ENCODE measurements at places on chromosomes 1 and 21. TPM values are rescaled to one million over a fixed set of nuclear protein-coding genes. Genes with fewer than 3 reads are reported as not detected.

The RABGAP1L gene
- total RNA-seq: 136 TPM

The LCE2C gene
- not detected for total RNA-seq

The SPRR4 gene
- not detected for total RNA-seq

The RGS8 gene
- 135 TPM for total RNA-seq

The CLCA4 gene
- total RNA-seq: not detected

The PTPN22 gene
- 0.92 TPM for total RNA-seq

The LIN28A gene
- total RNA-seq: not detected

The TMCO2 gene
- total RNA-seq: not detected

The CTH gene
- total RNA-seq: 7.8 TPM

The VPS72 gene
- 68.5 TPM for total RNA-seq

The PPIAL4G gene
- total RNA-seq: 0.46 TPM

The GCSAML gene
- total RNA-seq: 0.69 TPM

The ASPM gene
- total RNA-seq: 14.8 TPM

The TFF3 gene
- not detected for total RNA-seq

The GJA5 gene
- 2.3 TPM for total RNA-seq

The ZNF683 gene
- not detected for total RNA-seq

The SIKE1 gene
- total RNA-seq: 124 TPM

The GPA33 gene
- total RNA-seq: not detected

The FCAMR gene
- not detected for total RNA-seq

The TMEM269 gene
- 0.46 TPM for total RNA-seq

The TMCC2 gene
- 38.3 TPM for total RNA-seq

The REN gene
- not detected for total RNA-seq

The NHLH1 gene
- total RNA-seq: 0.23 TPM

The CYP4X1 gene
- 26.1 TPM for total RNA-seq
